ENCODE measurements at places on chromosomes 16 and 17. TPM values are rescaled to one million over a fixed set of nuclear protein-coding genes. Genes with fewer than 3 reads are reported as not detected.

RHBDF1 gene
- total RNA-seq, result 21.8 TPM

USP36 gene
- total RNA-seq, result 26.4 TPM

TBC1D26 gene
- total RNA-seq, result not detected

CACNG5 gene
- not detected for total RNA-seq

DYNLRB2 gene
- not detected for total RNA-seq

TP53TG3C gene
- not detected for total RNA-seq

PNMT gene
- total RNA-seq, result 1.1 TPM

- no peak for ATAC-seq
These were observed 152.2 kb upstream of the TBX2 start for GRCh38 chr17:61247439-61247838.

DNA sequence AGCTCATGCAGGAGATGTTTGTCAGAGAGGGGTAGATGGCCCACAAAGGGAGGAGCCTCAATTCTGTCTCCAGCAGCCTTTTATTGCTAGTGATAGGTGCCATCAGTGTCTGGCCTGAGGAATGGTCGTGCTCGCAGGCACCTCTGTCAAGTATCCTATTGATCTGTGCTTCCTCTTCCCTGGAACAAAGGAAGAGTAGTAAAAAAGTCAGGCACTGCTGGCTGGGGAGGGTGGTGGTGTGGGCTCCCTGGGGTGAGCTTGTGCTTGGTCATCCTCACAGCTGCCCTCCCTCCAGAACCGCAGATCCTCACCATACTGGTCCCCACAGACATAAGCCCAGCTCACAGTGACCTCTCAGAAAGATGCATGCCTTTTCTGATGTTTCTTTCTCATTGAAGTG, 15.0 kb upstream of the SALL1 start:
- ATAC-seq, result no peak

- no peak for ATAC-seq
These were observed 10.8 kb downstream of the ATP2C2 start for GRCh38 chr16:84379008-84379708.

- ATAC-seq, result no peak
These were observed 337.0 kb downstream of the HAPSTR1 start for GRCh38 chr16:9428355-9429005.

- ATAC-seq, result no peak
These were observed 37.8 kb downstream of the SSH2 start for GRCh38 chr17:29892201-29892600.

DNA sequence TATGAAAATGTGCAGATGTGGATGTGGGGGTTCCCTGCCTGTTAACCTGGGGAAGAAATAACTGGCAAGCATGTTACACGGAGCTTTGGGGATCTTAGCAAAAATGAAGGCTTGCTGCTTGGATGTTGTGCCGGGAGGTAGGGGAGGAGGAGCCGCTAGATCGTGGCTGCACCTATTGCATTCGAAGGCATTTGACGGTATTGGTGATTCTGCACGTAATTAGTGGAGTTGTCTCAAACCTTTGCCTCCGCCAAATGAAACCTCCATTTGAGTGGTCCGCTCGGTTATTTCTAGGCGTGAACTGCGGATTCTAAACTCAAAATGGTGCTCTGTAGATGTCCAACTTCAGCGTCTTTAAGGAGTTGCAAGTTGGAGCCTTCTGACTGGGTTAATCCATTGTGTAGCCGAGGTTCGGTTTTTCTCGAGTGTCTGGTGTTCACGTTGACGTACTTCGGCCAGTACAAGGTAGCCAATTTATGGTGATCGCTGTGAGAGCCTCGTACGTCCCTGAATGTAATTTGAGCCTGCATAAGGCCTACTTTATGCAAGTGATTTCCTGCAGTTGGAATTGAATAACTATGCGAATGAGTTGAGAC, 1.5 kb downstream of the TNRC6C start:
- no peak for ATAC-seq

- peak; percentile 83 for ATAC-seq
These were observed 21.1 kb downstream of the WIPI1 start for GRCh38 chr17:68435876-68436842.

DNA sequence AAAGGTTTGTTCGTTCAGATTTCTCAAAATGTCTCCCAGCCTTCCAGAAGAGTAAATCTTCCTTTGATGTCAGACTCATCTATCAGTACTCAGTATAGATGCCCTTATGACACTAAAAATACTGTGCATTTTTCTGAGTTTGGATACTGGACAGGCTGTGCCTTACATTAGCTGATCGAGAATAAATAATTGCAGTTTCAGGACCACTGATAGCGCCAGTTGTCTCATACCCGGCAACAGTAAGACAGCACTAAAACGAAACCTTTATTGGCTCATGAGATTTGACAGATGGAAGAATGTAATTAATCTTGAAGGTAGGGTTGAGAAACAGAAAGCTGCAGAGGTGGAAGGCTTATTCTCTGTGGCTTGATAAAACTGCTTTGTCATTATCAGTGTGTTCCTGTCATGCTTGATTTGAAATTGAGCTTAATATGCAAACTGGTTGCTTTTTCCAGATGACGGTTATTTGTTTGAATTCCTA, 1.2 kb downstream of the ATP6V0A1 start:
- ATAC-seq, result peak; percentile 42

DNA sequence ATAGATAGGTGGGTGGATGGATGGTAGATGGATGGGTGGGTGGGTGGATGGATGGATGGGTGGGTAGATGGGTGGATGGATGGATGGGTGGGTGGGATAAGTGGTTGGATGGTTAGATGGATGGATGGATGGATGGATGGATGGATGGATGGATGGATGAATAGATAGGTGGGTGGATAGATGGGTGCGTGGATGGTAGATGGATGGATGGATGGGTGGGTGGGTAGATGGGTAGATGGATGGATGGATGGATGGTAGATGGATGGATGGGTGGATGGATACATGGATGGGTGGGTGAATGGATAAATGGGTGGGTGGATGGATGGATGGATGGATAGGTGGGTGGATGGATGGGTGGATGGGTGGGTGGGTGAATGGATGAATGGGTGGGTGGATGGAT, 50.0 kb upstream of the FASN start:
- no peak for ATAC-seq

- no peak for ATAC-seq
These were observed 80.9 kb upstream of the TEKT1 start for GRCh38 chr17:6912110-6913051.

DNA sequence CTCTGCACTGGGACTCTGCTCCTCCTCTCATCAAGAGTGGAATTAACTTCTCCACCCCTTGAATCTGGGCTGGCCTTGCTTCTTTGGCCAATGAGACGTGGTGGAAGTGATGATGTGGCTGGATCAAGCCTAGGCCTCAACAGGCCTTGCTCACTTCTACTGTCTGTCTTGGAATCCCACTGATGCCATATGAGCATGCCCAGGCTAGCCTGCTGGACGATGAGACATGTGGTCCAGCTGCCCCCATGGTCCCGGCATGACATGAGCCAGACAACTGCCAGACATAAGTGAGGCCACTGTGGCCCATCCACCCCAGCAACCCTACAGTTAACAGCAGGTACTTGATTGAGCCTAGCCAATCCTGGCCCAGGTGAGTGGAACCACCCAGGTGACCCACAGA, 18.7 kb downstream of the VAC14 start:
- ATAC-seq, result no peak

- no peak for ATAC-seq
These were observed 209.6 kb upstream of the NLRP1 start for GRCh38 chr17:5793899-5794298.

- no peak for ATAC-seq
These were observed 77.2 kb downstream of the KCNJ12 start for GRCh38 chr17:21453144-21453898.

GRCh38 chr17:74892013-74892841, 1.2 kb downstream of the FADS6 start:
- ATAC-seq, result no peak

- peak; percentile 89 for ATAC-seq
These were observed 14.7 kb downstream of the RABEP2 start for GRCh38 chr16:28910086-28911031.

- ATAC-seq, result no peak
These were observed 269.6 kb downstream of the PARN start for GRCh38 chr16:14360326-14361037.

GRCh38 chr16:12250578-12250977, 274.0 kb downstream of the SNX29 start:
- ATAC-seq, result no peak

GRCh38 chr16:84970447-84971127, 40.7 kb downstream of the ZDHHC7 start:
- peak; percentile 84 for ATAC-seq

- peak; percentile 27 for ATAC-seq
These were observed 17.2 kb downstream of the TMEM114 start for GRCh38 chr16:8572919-8573724.

GRCh38 chr16:53219795-53220454, 165.1 kb downstream of the CHD9 start:
- ATAC-seq, result peak; percentile 53

DNA sequence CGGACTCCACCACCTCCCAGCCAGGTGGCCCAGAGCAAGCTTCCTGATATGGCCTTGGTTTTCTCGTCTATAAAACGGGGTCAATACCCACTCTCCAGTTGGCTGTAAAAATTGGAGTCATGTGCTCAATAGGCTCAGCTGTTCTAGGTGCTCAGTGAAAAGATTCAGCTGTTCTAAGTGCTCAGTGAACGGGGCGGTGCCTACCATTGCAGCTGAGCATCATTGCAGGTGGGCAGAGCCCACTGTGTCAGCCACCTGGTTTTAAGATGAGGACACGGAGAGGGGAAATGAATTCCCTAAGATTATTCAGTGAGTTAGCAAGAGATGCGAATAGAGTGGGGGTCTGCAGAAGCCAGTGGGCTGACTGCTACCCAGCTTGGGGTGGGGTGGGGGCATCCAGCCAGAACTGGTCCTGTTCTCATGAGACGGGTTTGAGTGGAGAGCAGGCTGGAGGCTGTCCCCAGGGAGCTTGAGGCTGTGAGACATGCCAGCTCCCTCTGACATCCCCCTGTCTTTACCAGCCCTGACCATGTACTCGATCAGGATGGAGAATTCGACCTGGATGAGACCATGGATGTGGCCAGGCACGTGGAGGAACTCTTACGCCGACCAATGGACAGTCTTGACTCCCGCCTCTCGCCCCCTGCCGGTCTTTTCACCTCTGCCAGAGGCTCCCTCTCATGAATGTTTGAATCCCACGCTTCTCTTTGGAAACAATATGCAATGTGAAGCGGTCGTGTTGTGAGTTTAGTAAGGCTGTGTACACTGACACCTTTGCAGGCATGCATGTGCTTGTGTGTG, 21.9 kb downstream of the STAT5A start:
- no peak for ATAC-seq

DNA sequence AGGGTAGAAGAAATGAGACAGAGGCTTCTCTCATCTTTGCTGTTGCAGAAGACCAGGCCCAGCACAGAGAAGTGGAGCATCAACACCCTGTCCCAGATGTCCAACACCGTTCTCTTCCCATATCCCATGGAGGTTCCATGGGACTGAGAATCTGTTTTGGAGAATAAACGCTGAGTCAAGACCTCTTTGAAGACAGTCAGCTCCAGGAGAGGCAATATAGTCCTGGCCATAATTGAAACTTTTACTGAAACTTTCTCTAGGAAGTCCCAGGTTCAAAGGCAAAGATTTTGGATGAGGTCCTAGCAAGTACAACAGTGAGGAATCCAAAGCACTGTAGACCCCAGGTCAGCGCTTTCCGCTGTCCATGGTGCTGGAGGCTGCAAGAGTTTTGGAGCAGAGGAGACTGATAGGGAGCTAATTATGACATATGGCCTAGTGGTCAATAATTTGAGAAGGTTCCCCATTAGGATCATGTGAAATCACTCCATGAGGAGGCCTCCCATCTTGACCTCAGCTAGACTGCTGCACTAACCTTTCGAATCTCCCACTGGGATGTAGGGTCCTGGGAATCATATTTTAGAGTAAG, 36.0 kb downstream of the OSBPL7 start:
- ATAC-seq, result no peak

GRCh38 chr16:51996516-51996915, 550.4 kb downstream of the TOX3 start:
- no peak for ATAC-seq

DNA sequence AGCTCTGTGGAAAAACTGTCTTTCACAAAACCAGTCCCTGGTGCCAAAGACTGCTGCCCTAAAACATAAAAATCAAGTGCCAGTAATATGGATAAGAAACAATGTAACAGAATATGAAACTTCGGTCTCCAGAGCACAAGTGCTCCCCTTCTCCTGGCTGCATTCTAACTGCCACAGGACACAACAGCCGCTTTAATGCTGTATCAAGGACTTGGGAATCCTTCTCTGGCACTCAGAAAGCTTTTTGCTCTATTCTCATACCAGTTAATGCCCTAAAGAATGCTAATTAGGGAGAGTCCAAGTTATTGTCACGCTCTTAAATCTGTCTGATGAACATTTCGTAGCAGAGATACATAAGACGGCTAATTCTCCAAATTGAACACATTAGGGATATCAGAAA, 90.9 kb downstream of the PARN start:
- ATAC-seq, result no peak

DNA sequence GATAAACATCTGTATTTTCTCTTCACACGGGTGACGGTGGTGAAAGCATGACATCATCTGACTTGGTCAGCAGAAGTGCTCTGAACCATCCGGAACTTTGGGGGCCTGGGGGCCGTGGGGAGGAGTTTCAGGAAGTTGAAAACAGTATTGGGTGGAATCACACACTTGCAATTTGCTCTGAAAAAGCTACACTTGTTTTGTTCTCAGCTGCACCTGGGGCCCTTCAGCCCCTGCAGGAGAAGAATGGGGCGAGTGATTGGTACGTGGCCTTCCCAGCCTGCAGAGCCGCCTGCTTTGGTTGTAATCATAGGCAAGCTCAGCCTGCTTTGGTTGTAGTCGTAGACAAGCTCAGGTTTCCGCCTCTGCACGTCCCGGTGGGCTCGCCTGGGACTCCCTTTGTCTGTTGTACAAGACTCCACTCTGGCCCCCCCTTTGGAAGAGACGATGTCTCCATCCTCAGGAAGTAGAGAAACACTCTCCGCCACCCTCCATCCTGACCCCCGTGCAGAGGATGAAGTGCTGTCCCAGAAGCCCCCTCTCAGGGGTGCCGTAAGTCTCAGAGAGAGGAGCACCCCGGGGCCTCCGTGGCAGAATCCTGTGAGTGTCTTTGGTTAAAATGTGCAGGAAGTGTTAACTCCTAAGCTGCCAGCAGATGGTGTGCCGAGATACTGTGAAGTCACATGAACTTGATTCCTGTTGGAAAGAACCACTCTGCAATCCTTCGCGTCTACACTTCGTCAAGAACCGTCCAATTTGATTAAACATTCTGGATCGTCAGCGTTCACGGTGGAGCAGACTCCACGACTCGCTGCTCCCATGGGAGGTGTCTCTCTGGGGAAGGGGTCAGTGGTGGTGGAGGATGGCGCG, 5.4 kb downstream of the BANP start:
- no peak for ATAC-seq

GRCh38 chr16:69620573-69620972, 54.8 kb downstream of the NFAT5 start:
- ATAC-seq, result peak; percentile 74

GRCh38 chr16:86870380-86870779, 292.0 kb downstream of the FOXL1 start:
- no peak for ATAC-seq

GRCh38 chr16:13306161-13306995, 405.0 kb downstream of the SHISA9 start:
- ATAC-seq, result no peak
